ENCODE measurements at places on chromosomes 4 and X.

DNA sequence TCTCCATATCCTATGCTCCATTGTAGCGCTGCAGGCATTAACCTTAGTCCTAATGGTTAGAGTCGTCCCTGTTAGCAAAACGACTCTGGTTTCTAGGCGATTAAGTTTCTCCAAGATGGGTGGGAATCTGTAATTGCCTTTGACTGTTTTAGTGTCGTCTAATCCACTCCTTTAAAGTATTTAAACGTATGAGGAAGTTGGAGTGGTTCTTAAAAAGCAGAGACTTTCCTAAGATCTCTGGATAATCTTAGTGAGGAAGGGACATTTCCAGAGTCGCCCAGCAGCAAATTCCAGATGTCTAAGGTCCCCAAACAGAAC, 285 bp downstream of the MRPS18C start:
- no peak for DNase-seq

- DNase-seq: no peak
Measured at GRCh38 chr4:148740701-148741100, 298.5 kb upstream of the NR3C2 start.

DNA sequence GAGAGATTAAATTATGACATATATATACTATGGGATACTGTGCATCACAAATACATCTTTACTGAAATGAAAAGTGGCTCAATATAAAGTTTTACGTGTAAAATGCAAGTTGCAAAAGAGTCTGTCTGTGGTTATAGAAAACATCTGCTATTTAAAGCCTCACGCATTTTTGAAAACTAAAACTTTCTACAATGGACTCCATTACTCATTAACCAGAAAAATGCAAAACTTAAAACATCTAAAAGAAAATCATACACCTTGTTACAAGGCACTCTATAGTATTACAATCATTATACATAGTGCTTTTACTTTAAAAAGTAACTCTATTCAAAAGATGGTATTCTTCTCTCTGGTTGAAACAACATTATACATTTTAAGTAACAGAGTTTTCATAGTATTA, 755.6 kb downstream of the DMD start:
- no peak for DNase-seq

DNA sequence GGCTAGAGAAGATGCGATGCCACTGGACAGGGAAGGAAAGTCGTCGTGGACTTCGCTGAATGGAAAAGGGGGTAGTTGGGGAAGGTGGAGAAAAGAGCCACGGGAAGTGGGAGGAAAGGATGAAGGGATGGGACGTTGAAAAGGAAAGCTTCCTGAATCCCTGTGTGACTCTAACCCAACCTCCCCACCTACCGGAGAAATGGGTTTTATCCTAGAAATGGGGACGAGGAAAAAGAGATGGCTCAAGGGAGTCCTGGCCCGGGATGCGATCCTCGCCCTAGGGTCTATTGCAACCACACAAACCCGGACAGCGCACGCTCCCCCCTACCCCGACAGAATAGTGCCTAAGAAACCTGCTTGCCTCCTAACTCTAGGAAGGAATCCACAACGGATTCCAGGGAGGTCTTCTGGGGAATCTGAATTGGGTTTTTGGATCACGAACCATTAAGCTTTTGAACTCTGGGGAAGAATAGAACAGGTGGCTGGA, 738 bp upstream of the TSPAN5 start:
- DNase-seq: no peak

GRCh38 chr4:118889312-118889691, 648 bp downstream of the SYNPO2 start:
- DNase-seq: no peak

DNA sequence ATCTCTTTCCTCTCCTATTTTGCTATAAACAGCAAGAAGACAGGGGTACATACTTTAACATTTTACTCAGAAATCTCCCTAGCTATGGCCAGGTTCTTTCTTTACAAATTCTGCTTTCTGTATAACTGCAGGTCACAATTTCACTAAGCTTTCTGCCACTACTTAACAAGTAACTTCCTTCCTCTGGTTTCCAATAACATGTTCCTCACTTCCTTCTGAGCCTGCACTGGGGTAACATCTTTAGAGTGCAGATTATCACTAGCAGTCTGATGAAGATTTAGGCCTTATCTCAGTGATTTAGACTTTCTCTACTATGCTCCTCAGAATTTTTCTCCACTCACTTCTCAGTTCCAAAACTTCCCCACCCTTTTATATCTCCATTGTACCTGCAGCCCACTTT, 1930.5 kb upstream of the AGA start:
- peak; percentile 40 for DNase-seq

DNA sequence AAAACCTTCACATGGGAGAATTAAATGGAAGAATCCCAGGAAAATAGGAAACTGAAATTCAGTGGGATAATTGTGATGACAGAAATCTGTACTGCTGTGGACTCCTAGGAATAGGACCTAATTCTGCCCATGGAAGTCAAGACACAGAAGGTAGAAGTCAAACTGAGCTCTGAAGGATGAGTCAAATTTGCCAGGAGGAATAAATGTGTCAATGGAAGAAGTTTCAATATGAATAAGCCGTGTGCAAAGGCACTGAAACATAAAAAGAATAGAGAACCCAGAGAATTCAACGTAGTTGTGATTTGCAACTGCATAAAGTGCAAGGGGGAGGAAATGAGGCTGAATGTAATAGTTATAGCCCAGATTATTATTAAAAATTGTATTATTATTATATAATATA, 11.6 kb downstream of the ENAM start:
- DNase-seq: no peak

DNA sequence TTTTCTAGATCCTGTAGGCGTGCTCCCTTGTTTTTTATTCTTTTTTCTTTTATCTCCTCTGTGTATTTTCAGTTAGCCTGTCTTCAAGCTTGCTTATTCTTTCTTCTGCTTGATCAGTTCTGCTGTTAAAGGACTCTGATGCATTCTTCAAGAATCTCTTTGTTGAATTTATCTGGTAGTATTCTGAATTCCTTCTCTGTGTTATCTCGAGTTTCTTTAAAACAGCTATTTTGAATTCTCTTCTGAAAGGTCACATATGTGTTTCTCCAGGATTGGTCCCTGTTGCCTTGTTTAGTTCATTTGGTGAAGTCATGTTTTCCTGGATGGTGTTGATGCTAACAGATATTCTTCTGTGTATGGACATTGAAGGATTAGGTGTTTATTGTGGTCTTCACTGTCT, 15.3 kb downstream of the RAB33B start:
- DNase-seq: no peak

GRCh38 chr4:158172261-158173258, at the start of gene GASK1B:
GASK1B (minus strand) TSS chr4:158173025; CDS start chr4:158171375, 1,650 bp downstream.
- peak; percentile 68 for DNase-seq

GRCh38 chrX:150150076-150150779, 211.9 kb upstream of the EOLA2 start:
- no peak for DNase-seq

DNA sequence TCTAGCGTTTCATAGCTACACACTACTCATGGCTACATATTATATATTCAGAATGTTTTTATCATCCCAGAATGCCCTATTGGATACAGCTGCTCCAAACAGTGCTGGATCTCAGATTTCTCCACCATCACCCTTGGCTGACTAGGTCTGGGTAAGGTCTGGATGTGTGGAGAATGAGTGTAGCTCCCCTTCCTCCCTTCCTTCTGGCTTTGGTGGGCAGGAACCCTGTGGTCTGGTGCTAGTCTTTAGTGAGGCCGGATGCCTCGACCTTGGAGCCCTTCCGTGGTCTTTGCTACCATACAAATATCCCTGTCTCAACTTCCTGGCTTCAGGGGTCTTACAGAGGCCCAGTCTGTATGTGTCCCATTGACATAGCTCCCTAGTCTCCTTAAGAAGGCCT, 52.1 kb upstream of the KDR start:
- no peak for DNase-seq

- no peak for DNase-seq
Measured at GRCh38 chr4:179344861-179345260, 1902.6 kb upstream of the AGA start.

GRCh38 chr4:88964450-88964849, 92.5 kb downstream of the FAM13A start:
- DNase-seq: no peak

GRCh38 chr4:45701621-45702020, 422.2 kb downstream of the GABRG1 start:
- no peak for DNase-seq

DNA sequence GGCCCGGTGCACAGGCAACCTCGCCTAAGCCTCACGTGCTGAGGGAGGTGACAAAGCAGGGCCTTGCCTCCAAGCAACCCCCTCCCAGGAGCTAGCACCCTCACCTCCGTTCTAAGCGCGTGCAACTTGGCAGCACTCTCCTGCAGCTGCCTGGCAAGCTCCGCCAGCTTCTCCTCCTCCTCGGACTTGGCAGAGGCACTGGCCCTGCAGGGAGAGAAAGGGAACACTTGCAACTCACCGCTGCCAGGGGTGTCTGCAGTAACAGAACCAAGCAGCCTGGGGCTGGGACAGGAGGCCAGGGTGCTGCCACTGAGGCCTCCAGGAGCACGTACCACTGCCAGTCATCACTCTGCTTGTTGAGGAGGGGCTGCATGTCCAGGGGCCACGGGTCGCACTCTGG, 10.3 kb upstream of the TREX2 start:
- DNase-seq: no peak

DNA sequence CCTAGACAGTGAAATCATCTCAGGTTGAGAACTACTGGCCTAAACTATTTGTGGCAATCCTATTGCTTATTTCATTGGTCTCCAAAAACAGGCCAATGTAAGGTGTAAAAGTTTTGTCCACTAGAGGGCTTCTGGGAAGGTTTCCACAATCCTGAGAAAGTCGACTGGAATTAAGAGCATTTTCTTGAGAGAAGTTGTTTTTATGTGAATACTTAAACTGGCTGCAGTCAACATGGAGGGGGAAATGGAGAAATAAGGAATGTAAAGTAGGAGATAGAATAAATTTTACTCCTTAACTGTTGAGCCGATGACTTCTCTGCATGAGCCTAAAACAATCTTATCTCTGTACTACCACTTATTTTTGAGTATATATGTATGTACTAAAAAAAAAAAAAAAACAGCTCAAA, 11.0 kb upstream of the EIF4E start:
- DNase-seq: peak; percentile 68

DNA sequence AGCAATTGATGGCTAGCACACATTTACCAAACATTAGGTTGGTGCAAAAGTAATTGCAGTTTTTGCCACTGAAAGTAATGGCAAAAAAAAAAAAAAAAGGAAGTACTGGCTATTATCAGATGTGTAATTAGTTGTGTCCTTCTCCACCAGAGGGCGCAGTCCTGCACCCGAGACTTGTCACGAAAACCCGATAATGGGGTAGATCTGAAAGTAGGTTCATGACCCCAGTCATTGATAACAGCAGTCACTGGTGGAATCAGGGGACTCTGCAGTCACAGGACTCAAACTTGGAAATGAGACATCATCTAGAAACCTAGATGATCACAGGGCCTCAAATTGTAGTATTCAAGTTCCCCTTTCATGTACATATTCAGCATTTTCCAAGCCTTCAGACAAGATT, 13.1 kb upstream of the ACOT9 start:
- DNase-seq: peak; percentile 85

GRCh38 chr4:8394061-8394519, 46.4 kb downstream of the ACOX3 start:
- DNase-seq: no peak

DNA sequence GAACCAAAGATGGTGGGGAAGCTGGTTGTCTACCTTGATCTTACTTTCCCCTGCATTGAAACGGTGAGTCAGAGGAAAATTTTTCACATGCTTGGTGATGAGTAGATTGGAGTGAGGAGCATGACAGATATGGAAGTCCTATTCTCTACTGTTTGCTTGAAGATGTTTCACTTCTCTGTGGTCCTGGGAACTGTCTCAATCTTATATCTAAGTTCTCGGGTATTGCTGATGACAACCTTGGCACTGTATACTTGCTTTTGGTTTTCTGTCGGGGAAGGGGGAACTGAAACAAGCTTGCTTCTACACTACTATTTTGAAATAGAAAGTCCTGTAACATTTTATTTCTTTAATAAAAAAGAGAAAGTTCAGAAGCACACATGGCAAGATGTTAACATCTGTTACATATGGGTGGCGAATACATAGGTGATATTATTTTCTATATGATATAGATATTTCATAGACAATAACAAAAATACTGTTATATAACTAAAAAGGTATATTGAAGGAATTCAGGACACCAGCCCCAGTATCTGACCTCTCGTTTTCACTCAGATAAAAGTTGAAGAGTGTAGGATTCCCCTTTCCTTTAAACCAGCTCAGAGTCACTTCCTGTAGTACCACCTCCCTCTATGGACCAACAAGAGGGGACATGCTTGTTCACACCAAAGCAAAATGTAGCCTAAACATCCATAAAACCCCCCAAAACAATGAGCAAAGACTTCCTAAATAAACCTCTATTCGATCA, 88.8 kb downstream of the FMR1NB start:
- DNase-seq: no peak

GRCh38 chrX:617891-618290, 12.7 kb upstream of the SHOX start:
- DNase-seq: no peak

GRCh38 chr4:145587088-145587754, 32.0 kb upstream of the MMAA start:
- DNase-seq: no peak

DNA sequence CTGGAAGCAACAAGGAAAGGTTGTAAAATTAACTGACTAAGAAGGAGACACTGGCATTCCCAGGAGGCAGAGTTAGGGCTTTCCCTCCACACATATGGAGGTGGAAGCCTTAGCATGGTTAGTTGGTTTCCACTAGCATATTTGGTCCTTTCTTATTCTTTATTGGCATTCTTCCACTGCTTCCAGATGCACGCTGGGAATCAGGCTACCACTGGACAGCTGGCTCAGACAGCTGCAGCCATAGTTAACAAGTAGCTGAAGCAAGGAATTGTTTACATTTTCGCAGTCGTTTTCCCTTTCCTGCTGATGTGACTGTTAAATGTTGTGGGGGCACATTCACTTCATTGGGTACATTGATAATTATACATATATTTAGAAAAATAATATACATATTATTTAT, 169.2 kb downstream of the GRIA2 start:
- DNase-seq: no peak

GRCh38 chr4:126448086-126448845, 1133.5 kb downstream of the FAT4 start:
- DNase-seq: no peak

DNA sequence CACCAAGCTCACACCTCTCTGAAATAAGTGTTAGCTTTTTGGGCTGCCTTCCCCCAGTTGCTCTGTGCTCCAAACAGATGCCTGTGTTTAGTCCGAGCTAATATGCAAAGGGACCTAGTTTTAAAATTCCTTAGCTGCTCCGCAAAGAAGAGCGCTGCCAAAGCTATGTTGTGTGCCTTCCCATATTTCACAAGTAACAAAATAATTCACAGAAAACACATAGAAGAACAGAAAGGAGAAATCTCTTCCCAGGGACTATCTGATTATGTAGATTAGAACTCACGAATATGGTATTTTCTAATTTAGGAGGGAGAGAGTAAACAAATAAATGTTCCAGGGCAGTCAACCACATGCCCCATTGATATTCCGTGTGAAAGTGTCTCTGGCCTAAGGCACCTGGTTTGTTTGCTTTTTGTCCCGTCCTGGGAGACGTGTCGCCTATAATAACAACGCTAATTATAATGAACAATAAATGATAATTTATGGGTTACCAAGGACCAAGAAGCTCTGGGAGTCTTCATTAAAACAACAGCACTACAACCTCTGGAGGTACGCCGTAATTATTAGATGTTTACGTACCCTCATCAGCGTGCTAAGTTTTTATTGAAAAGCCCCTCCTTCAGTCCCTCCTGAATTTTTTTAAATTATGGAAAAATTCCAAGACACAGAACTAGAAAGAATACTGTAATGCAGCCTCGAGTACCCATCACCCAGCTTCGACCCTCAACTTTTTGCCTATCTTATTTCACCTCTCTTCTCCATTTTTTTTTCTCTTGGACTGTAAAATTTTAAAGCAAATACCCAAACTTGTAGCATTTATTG, 1.2 kb upstream of the CCNG2 start:
- no peak for DNase-seq
